ENCODE measurements at places on chromosomes 7 and 10. TPM values are rescaled to one million over a fixed set of nuclear protein-coding genes. Genes with fewer than 3 reads are reported as not detected.

TAS2R4 gene
- total RNA-seq, result 0.16 TPM

CYP26A1 gene
- total RNA-seq, result not detected

DNA sequence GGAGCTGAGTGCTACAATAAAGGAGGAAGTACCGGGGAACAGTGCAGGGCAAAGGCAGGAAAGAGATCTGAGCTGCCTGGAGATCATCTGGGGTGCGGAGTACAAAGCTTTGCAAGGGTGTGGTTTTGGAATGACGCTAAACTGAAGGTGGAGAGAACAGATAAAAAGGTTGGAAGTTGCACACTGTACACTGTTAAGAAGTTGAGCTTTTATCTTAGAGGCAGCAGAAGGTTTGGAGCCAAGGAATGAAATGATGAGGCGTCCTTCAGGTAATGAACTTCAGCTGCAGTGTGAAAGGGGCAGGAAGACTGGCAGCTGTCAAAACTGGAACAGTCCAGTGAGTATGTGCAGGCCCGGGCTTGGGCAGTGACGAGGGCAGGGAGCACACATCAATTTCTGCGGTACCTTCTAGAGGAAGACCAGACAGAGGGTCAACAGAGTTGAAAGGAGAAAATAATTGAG is 7.2 kb upstream of the ANKRD61 start:
- no peak for DNase-seq

DNA sequence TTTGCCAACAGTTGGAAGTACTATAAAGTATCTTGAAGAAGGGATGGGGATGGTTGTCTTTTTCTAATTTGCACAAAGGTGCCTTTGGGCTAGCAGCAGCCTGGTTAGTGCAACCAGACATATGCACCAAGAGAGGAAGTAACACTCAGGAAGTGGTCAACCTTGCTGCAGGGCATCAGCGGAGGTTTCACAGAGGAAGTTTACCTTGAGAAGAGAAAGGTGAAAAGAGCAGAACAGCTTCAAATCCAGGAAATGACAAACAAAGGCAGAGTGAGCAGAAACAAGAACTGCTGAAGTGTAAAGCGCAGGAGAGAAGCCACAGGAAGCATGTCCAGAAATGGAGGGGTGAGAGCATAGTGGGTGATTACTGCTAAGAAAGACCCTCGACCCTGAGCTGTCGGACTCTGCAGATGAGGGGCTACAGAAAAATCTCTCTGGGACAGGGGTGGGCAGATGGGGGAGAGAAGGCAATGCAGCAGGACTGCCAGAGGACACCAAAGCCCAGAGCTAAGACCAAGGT is 66.9 kb downstream of the STK17A start:
- DNase-seq, result peak; percentile 87

CRTAC1 gene
- total RNA-seq, result not detected

LAMB1 gene
- not detected for total RNA-seq

ACTL6B gene
- total RNA-seq, result not detected

DNA sequence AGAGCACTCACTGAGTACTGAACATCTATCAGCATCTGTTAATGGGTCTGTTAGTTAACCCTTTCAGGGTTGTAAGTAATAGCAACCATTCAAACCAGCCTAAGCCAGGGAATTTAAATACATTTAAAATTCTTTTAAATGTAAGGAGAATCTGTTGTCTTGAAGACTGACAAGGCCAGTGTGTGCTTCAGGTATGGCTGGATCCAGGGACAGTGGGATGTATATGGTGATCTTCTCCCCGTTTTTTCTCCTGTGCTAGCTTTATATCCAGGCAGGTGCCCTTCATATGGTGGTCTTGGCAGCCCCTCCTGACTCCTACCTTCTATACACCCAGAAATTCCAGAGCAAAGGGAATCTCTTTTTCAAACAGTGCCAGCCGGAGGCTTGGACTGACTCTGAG is 46.6 kb upstream of the DAGLB start:
- no peak for DNase-seq
